Stimulated activated CD8-positive, alpha-beta memory T cell treated with anti-CD3 and anti-CD28 coated beads, Interleukin-2, amount 100 ng/mL, for 48 hours (primary cell): ENCODE measurements at places on chromosomes 11 and 22.

DNA sequence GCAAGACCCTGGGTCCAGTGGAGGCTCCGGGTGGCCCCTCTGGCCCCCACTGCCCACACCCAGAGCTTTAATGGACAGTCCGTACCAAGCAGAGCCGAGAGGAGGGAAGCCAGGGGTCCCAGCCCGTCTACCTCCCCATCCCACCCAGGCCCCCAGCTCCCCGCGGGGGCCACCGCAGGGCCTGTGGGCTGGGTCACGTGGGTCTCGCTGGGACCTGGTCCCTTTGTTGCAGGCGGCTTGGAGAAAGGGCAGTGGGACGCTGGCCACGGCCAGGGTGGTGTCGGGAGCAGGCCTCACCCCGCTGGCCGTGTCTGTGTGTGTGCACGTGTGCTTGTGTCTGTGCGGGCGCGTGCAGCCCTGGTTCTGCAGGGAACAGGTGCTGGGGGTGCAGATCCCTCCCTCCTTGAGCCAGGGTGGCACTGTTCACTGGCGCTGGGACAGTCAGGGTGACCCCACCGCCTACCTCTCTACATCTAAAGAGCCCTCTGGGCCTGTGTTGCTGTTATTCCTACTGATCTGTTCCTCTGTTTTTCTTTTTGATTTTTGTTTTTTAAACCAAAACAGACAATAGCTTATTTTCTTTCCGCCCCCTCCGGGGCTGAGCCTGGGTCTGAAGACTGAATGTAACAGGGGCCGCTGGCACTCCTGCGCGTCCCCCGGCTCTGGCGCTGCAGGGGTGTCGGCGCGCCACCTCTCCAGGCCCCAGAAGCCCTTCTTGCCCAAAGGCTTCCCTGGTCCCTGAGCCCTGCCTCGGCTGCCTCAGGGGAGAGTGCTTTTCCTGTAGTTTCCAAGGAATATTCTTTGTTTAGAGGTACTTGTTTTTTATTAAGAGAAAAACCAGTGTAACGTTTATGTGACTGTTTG is 20.1 kb upstream of the TMEM191C start:
- DNase-seq: no peak

GRCh38 chr11:2932850-2933251 is 3.6 kb upstream of the PHLDA2 start:
- no peak for DNase-seq

- DNase-seq: no peak
Measured at GRCh38 chr22:19176732-19177131, 1.8 kb downstream of the SLC25A1 start.

- DNase-seq: no peak
Measured at GRCh38 chr11:35282221-35282882, 137.0 kb downstream of the SLC1A2 start.

GRCh38 chr22:36286096-36286957 is 33.4 kb downstream of the APOL1 start:
- DNase-seq: peak; percentile 62

GRCh38 chr11:71114124-71114851 is 138.1 kb downstream of the SHANK2 start:
- no peak for DNase-seq

GRCh38 chr11:96052921-96053651 is 129.2 kb upstream of the MTMR2 start:
- DNase-seq: no peak

GRCh38 chr11:44905131-44905866 is 45.4 kb downstream of the TP53I11 start:
- no peak for DNase-seq

DNA sequence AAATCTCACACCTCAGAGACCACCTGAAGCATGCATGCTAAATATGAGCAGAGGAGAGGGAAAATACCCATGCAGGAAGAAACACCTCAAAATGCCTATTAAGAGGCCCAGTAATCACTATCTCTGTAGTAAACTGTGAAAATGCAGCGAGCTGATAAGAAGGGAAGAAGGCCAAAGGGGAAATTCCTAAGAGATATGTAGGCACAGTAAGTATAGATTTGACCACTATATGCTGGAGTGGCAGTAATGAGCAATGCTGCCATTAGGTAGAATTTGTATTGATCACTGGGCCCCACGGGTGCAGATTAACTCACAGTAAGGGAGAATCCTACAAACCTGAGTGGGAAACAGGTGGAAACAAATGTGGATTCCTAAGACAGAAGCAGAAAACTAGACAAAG is 1813.1 kb upstream of the RAG2 start:
- DNase-seq: no peak

GRCh38 chr11:33891714-33892327 is at the start of gene LMO2:
Gene LMO2 (minus strand): TSS chr11:33892076. CDS start chr11:33869716, 22,360 bp downstream.
- no peak for DNase-seq

- DNase-seq: no peak
Measured at GRCh38 chr11:100624346-100624745, 62.7 kb upstream of the ARHGAP42 start.

DNA sequence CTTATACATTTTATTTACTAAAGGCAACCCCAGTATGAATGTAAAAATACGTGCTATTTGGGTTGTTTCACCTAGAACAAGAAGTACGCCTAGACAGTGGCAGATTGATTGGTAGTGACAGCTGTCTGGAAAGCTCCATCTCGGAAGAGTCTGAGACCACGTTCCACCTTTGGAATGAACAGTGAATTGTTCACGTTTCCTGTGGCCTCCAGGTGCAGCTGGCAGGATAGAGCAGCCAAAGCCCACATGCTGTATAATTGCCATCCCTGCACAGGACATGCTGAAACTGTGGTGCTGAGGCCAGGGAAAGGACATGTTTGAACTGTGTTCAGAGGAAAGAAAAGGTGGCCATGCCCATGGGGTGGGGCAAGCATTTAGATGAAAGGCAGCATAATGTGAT is 218.7 kb upstream of the MTNR1B start:
- DNase-seq: no peak

DNA sequence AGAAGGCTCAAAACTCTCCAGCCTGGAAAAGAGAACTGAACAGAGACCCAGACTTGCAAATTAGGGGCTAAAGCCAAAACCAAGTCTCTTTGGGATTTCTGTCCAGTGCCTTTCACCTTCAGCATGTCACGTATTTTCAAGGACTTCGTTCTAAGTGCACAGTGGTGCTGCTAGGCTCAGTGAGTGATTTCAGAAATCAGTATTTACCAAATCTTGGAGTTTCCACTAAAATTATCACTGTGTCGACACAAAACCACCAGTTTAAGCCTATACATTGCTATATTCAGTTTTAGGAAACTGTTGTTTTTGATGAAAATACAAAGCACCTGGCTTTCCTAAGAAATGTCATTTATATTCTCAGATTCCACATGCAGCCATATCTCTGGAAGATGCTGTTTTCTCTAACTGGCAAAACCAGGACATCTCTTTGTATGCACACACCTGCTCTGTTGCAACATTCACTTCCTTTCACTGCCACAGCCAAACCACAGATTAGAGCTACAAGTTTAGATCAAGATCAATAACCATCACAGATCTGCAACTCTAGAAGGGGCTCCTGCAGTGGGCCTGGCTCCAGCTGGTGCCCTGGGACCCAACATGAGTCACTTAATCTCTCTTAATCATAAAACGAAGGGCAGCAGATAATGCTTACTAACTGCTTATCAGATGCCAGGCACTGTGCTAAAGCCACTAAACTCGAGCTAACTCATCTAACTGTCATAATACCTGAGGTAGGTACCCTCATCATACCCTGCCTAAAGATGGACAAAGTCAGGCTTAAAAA is 22.3 kb downstream of the SMCO4 start:
- no peak for DNase-seq

GRCh38 chr22:31241936-31242335 is 29.8 kb downstream of the LIMK2 start:
- no peak for DNase-seq

DNA sequence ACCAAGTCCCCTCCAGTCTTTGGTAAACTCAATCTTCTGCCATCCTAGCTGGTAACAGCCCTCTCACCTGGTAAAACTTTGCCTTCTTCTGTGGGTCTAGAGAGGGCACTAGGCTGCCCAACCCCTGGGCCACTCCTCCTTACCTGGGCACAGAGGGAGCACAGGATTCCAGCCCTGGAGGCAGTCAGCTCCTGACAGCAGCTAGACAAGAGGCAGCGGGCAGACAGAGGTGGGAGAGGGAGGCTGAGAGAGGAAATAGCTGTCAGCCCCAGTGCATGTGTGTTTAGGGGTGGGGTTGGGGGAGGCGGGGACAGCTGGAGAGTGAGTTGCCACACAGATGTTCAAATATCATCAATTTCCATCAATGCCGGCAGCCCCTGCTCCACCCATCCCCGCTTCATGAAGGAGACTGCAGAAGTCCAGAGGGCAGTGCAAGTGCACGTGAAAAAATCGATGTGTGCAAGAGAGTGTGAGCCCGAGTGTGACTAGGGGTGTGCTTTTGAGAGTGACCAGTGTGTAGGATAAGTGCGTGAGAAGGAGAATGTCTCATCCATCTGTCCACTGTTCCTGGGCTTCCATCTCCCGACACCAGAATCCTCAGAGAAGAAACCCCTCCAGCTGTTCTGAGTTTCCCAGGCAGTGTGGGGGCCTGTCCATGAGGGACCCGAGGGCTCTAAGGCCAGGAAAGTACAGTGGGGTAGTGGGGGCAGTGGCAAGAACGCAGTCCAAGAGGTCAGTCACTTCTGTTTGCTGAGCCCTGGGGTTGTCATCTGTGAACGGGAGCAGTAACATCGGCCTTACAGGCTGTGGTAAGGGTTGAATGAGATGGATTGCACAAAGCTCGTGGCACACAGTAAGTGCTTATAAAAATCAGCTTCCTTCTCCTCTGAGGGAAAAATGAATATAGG is at the start of gene PTGDR2:
Gene PTGDR2 (minus strand): TSS at position 225 of the 908 bp plus-strand sequence. CDS start 2,228 bp downstream, outside the sequence.
- no peak for DNase-seq

DNA sequence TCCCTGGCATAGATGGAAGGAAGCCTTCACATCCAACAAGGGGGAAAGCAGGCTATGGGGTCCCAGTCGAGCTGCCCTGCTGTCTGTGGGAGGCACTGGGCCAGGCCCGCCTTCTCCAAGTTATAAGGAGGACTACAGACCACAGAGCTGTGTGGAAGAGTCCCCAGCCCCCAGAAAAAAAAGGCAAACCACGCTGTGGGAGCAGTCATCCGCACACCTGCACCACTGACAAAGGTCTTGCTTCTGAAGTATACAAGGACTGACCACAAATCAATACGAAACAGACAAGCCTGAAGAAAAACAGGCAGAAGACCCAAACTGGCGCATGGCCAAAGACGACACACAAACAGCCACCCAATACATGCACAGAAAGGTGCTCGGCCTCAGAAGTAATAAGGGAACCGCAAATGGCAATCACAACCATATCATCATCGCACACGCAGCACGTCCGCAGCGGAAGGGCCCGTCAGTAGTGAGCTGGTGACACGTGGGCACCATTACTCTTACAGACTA is 384.1 kb downstream of the CTTN start:
- DNase-seq: no peak

DNA sequence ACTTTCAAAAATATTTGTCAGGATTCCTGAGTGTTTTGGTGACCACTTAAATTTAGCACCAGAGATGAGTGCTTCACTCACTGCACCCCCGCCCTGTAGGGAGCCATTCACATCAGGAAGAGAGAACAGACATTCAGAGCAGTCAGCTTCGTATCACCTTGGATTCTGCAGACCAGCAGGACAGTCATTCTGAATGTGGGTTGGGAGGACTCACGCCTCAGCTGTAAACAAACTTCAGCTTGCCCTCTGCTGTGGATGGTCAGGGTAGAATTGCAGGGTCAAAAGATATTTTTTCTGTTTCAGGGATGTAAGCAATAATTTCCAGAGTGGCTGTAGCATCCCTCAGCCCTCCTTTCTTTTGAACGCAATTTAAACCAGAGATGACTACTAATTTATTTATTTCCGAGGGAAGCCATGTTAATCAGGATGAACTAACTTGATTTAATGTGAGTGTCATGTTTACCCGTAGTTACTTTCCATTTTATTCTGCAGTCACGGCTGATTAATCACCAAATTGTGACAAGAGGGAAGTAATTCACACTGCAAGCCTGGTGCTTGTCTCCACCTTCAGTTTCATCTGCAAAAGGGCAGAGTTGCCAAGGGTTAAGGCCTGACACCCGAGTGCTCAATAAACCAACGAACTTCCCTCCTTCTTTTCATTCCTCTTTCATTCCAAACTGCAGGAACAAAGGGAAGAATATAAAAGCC is 174.2 kb upstream of the DDI1 start:
- no peak for DNase-seq

GRCh38 chr11:79199729-79200354 is 241.0 kb downstream of the TENM4 start:
- DNase-seq: no peak

- no peak for DNase-seq
Measured at GRCh38 chr22:21754523-21754922, 18.9 kb upstream of the YPEL1 start.

DNA sequence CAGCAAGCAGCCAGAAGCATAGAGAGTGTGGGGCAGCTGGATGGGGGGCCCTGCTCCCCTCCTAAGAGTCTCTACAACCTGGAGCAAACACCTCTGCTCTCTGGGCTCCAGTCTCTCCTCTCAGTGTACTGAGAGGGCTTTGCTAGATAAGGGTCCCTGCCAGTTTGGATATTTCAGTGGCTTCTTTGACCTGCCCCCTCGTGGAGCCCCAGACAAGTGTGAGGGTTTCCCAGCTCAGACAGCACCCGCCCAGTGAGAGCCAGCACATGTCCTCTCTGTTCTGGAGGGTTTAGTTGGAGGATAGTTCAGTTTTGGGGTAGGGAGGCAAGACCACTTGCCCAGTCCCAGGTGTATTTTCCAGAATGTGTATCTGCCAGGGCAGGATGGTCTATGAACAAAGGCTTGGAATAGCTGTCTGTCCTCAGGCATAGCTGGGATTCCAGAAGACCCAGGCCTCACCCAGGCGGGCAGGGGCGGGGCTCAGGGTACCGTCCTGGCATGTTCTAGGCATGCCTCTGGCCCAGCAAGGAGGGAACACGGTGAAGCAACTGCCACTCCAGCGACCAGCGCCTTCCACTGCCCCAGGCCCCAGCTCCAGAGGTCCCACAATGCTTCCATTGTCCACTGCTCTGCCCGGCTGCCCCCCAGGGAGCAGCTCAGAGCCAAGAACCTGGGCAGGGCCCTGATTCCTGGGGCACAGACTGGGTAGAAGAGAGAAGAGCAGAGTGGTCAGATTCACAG is 7.5 kb upstream of the MICALL1 start:
- no peak for DNase-seq

DNA sequence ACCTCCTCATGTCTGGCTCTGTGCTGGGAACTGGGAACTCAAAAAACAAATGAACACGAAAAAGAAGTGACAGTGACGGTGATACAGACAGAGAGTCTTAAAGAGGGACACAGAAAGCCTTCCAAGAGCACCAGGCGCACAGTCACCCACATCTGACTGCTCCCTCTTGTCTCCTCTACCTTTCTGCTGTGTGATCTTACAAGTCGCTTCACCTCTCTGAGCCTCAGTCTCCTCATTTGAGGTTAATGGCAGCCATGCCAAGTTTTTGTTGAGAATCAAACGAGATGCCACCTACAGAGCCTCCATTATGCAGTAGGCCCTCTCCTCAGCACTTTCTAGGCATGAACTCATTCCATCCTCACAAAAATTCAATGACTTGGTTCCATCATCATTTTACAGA is 3.7 kb downstream of the LRRC32 start:
- no peak for DNase-seq

DNA sequence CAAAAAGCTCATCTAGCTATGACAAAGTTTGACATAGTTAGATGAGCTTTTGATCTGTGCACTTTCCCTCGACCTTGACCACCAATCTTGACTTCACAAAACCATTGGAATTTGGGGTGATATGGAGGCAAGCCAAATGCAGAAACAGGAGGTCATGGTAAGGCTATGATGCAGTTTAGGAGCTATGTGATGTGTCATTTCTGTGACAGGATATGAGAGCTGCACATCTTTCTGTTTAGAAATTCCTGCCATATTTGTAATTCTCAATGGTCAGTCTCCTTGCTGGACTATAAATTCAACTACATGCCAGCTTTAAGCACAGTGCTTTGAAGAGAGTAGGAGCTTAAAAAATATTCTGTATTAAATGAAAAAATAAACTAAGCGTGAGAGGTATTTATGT is 12.9 kb downstream of the OR51B6 start:
- no peak for DNase-seq
